ENCODE measurements at places on chromosomes 4 and X. TPM values are rescaled to one million over a fixed set of nuclear protein-coding genes. Genes with fewer than 3 reads are reported as not detected.

DNA sequence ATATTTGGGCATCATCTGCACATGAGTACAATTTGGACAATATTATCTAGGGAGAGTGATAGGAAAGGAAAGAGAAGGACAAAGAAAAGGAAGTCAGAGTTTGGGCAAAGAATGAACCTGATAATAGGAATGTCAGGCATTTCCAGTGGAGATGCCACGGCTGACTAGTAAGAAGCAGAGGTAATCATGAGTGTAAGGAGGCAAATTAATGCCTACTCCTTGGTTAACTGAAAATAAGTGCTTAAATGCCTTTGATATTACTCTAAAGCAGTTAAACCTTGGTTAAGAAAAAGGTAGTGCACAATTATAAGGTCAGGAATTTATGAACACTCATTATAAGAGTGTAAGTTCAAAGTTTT is 99.2 kb upstream of the DDIT4L start:
- ATAC-seq = no peak

GRCh38 chrX:133403984-133404383 is 11.3 kb downstream of the GPC4 start:
- ATAC-seq = no peak

- ATAC-seq = no peak
These were observed 42.8 kb upstream of the GPM6B start for GRCh38 chrX:13859724-13860123.

DNA sequence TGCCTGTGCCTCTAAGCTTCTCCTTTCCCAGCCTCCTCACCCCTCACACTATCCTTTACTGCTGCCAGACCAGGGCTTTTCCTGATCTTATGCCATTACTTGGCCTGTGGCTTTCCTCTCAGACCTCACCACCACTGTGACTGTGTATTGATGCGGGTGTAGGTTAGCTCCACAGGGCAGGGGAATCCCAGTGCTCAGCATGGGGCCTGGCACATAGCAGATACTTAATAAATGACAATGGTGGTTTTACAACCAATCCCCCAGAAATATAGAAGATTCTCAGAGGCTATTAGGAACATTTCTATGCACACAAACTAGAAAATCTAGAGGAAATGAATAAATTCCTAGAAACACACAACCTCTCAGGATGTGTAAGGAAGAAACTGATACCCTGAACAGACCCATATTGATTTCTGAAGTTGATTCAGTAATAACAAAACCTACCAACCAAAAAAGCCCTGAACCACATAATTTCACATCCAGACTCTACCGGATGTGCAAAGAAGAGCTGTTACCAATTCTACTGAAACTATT is 129.6 kb upstream of the QRFPR start:
- ATAC-seq = no peak

DNA sequence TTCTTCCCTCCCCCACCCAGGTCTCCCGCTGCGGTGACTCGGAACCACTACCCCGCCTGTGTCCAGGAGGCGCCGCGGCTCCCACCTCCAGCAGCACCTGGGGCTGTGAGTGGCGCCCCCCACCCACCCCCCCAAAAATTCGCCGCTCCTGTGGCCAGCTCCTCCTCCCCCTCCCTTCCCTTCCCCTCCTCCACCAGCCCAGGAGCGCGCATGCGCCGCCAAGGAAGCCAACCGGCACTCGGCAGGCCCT is 278 bp downstream of the CLOCK start:
- peak; percentile 79 for ATAC-seq

DNA sequence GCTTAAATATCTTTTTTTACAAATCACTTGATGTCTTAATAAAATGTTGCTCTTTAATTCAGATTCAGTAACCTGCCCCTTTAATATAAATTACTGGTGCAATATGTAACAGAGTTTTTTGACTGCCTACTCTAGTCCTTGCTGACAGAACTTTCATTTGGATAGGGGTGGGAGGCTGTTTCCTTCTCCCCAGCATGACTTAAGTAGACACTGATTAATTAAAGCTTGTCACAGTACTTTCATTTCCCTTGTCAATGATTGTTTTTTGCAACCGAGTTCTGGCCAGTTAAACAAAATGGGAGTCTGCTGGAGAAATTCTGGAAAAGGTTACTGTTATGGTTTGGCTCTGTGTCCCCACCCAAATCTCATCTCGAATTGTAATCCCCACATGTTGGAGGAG is 37.3 kb upstream of the BBS12 start:
- no peak for ATAC-seq

GRCh38 chr4:87654487-87655044 is 4.5 kb downstream of the DMP1 start:
- no peak for ATAC-seq

Gene BEND2
- not detected for total RNA-seq

Gene TCP11X2
- not detected for total RNA-seq

Gene KDR
- total RNA-seq = 4.2 TPM

Gene HERC5
- 0.80 TPM for total RNA-seq

Gene ANK2
- total RNA-seq = 1.6 TPM
